ENCODE measurements at places on chromosomes 7 and 10.

GRCh38 chr10:88428442-88428841 lies 154.7 kb downstream of the RNLS start:
- peak; percentile 45 for DNase-seq

GRCh38 chr7:127390817-127391590 lies 1.5 kb downstream of the ZNF800 start:
- no peak for DNase-seq

- no peak for DNase-seq
Measured at GRCh38 chr10:66919248-66919647, 6.6 kb upstream of the LRRTM3 start.

- peak; percentile 28 for DNase-seq
Measured at GRCh38 chr10:61000769-61001730, 57.1 kb upstream of the RHOBTB1 start.

DNA sequence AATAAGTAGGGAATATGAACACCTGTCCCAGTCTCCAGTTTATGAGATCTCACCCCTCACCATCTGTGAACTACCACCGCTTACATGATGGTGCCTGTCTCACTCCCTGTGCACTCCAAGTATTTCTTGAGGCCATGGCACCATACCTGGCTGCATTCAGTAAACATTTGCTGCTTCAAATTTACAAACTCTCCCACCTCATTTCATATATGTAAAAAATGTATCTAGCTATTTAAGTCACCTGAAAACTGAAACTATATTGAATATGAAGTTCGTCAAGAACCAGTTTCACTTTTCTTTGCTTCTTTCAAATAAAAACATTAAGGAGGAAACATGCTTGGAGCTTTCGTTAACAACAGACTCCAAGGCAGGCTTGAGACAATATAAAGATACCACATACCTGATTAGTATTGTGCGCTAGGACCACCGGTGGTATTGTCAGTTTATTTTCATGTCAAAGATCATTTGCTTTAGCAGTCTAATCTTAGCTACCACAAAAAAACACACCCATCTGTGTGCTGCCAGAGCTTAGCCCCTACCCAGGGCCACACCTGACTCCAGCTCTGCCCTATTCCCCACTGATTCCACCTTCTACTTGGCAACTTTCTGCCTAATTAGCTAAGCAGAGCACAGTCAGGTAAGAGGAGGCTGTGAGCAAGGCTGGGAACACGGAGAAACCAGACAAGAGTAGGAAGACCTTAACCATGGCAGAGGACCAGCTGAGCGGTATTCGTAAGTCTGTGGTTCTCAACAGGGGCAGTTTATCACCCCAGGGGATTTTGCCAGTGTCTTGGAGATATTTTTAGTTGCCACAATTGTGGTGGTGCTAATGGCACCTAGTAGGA lies 92.0 kb downstream of the ZFAND4 start:
- no peak for DNase-seq

DNA sequence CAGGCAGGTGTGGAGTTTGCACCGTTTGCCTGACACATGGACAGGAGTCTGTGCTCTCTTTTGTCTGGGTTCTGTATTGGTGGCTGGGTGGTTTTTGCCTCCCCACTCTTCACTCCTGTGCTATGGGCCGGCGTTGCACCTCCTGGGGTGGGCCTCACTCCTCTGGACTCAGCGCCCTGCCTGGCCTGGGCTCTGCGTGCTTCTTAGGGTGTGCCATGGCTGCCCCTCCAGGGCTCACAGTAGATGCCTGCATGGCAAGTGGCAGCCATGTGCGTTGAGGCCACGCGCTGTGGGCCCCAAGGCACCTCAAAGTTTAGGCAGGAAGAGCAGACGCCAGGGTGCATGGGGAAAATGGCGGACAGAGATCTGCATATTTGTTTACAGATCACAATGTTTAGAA lies 319.8 kb downstream of the ADARB2 start:
- DNase-seq, result no peak

DNA sequence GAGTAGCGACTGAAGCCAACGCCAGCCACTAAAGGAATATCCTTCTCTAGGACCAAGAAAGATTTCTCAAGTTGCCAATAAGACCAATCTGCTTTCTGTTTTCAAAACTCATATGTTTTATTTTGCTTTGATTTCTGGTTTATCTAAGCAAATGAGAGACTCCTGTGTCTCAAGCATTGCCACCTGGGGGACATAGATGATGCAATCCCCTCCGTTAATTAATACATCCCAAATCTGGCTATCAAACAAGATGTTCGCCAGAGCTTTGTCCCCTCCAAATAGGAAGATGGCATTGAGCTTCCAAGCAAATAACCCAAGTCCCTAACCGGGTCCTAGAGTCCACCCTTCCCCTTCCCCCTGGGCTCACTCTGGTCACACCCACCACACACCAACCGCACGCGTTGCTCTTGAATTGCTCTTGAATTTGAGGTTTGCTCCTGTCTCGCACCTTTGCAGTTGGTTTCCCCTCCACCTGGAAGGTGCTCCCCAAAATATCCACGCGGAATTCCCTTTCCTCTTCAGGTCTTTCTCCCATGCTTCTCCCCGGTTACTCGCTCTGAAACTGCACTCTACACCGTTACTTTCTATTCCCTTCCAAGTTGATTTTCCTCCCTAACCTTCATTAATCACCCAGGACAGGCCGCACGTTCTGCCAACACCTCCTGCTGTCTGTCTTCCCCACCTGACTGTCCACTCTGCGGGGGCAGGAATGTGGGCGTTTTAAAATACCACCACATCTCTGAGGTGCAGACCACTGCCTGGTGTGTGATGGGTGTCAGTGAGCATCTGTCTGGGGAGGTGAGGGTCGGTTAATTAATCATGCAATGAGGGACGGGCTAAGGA lies 64.1 kb upstream of the RNF32 start:
- no peak for DNase-seq

DNA sequence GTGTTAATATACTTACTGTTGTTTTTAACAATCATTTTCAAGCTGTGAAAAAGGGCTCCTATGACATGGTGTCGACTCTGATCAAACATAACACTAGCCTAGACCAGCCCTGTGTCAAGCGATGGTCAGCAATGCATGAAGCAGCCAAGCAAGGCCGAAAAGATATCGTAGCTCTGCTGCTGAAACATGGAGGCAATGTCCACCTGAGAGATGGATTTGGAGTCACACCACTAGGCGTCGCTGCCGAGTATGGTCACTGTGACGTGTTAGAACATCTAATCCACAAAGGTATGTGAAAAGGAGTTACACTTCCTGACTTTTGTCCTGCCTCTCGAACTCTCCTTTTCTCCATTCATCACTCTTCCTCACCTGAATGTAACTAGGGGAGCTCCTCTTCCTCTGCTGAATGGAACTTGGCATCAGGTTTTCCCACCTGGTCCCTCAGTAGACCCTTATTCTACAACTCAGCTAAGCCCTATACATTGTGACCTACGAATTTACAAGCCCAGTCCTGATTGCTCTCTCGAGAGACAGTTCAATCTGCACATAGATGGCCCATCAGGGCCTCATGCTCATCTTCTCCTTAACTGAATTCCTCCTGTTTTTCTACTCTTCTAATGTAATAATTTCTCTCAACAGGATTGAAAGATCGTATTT lies 23.0 kb downstream of the ASB15 start:
- DNase-seq, result peak; percentile 36

- DNase-seq, result no peak
Measured at GRCh38 chr7:133044722-133045473, 37.0 kb downstream of the CHCHD3 start.

- no peak for DNase-seq
Measured at GRCh38 chr10:78856421-78856820, 212.3 kb upstream of the ZMIZ1 start.

- DNase-seq, result no peak
Measured at GRCh38 chr10:33385015-33385414, 50.5 kb upstream of the NRP1 start.
